ENCODE measurements at places on chromosomes 13 and 19.

DNA sequence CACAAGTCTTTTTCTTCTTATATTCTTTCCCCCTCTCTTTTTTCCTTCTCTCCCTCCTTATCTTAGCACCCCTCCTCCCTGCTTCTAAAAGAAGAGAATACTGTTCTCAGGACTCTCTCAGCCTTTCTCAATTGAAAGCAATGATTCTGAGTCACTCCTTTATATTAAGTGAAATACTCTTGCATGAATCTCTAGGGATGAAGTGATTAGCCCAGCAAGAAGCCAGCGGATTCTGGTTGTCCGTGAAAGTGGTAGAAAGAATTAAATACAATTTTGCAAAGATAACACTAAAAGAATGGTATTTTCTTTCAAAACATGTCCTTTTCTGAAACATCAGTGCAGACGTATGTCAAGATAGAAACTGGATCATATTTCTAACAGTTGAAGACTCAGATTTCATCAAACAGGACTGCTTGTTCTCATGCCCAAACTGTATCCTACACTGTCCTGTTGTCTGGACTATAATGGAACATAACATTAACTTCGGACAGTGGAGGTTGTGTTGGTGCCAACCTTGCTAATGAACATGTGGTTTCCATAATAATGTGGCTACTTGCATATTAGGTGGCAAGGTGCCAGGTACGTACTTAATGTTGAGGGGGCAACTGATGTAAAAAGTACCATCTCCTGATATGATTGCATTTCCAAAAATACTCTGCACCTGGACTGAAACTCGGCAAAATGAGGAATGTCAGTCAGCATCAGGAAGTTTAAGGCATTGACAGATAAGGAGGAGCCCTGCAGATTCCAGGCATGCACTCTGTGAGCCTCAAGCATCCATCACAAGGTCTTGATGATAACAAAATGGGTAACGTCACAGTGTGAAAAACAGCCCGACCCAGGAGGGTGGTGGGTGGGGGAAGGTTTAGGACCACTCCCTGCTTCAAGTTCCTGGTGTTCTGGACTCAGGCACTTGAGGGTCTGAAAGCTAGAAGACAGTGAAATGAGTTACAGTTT lies 357.2 kb downstream of the DLEU7 start:
- DNase-seq: no peak

- peak; percentile 68 for DNase-seq
These were observed 9.4 kb downstream of the ZNF546 start for GRCh38 chr19:40006273-40006691.

DNA sequence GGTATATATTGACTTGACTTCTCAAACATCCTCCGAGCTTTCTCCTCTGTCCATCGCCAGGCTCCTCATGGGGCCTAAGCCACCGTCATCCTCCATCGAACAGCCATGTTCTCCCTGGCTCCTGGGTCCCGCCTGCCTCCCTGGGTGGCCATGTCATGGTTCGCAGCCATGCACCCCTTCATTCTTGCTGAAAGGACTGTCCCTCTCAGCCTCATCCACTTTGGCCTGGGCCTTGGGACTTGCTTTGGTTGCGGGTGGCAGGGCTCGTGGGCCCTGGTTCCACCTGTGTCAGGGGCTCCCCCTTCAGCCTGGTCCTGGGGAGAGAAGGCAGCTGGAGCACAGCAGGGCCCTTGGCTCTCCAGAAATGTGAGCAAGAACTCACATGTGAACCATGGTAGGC lies 183.8 kb downstream of the KATNAL1 start:
- no peak for DNase-seq

DNA sequence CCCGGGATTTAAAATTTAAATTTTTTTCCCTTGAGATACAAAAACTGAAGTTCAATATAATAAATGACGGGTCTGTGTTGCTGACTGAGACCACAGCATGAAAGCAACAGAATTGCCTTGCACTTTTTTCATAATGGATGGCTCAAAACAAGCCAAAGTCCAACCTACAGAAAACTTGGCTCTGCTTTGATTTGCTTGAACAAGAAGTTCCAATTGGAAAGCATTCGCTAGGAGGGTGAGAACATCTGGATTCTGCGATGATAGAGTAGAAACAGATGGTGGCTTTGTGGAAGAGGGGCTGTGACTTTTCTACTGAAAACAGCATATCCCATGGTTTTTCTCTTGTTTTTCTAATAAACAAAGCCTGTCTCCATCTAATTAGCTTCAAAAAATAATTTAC lies 46.4 kb downstream of the THSD1 start:
- DNase-seq: no peak

- no peak for DNase-seq
These were observed 32.9 kb upstream of the KCTD15 start for GRCh38 chr19:33763633-33764371.

GRCh38 chr13:102510072-102510471 lies 86.7 kb upstream of the TPP2 start:
- no peak for DNase-seq

- peak; percentile 68 for DNase-seq
These were observed 1.2 kb downstream of the CGB7 start for GRCh38 chr19:49056101-49056901.

DNA sequence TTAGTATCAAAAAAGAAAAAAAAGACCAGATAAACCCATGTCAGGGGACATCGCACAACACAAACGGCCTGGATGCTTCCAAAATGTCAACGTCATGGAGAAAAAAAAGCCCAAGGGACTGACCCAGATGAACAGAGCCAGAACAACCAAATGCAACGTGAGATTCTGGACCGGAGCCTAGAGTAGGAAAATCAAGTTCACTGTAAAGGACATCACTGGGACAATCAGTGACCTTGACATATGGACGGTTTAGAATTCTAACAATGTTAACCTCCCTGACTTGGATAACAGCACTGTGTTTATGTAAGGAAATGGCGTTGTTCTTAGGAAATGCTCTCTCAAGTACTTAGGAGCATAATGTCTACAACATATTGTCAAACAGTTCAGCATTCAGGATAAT lies 15.1 kb upstream of the EMP3 start:
- DNase-seq: no peak

DNA sequence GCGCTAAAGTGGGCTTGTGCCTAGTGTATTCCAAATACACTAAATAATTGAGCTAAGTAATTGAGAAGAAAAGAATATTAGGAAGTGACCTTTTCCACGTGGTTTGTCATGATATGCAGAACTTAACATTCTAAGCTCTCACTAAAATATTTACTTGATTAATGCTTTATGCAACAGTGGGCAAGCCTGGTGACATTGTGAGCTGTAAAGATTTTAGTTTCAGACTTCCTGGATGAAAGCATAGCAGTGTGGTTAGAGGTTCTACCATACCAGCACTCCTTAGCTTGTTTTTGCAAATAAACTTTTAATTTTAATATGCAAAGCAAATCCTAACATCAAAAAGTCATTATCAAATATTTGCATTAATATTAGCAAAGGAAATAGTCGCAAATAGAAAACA lies 1065.1 kb upstream of the SPRY2 start:
- DNase-seq: no peak

GRCh38 chr19:29497241-29497640 lies 28.6 kb upstream of the VSTM2B start:
- DNase-seq: no peak

GRCh38 chr13:99977912-99978798 lies 3.4 kb upstream of the ZIC2 start:
- DNase-seq: no peak

DNA sequence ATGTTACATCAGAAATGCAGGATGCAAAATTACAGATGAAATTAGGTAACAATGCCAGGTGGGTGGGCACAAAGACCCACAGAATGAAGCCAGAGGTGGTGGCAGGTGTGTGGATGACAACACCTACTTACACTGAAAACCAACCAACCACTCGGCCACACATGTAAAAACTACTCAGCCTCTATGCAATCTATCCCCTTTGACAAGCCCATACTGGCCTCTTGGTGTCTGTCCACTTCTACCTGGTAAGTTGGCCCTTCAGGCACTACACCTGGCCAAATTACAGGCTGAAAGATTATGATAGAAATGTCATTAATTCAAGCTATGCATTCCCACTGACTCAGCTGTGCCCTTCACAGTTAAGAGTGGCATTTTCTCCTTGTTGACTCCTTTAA lies 50.0 kb downstream of the BRD4 start:
- DNase-seq: peak; percentile 87

- no peak for DNase-seq
These were observed 1173.1 kb downstream of the UQCRFS1 start for GRCh38 chr19:28039677-28040381.

GRCh38 chr19:51713319-51714285 lies 10.2 kb downstream of the HAS1 start:
- DNase-seq: no peak

DNA sequence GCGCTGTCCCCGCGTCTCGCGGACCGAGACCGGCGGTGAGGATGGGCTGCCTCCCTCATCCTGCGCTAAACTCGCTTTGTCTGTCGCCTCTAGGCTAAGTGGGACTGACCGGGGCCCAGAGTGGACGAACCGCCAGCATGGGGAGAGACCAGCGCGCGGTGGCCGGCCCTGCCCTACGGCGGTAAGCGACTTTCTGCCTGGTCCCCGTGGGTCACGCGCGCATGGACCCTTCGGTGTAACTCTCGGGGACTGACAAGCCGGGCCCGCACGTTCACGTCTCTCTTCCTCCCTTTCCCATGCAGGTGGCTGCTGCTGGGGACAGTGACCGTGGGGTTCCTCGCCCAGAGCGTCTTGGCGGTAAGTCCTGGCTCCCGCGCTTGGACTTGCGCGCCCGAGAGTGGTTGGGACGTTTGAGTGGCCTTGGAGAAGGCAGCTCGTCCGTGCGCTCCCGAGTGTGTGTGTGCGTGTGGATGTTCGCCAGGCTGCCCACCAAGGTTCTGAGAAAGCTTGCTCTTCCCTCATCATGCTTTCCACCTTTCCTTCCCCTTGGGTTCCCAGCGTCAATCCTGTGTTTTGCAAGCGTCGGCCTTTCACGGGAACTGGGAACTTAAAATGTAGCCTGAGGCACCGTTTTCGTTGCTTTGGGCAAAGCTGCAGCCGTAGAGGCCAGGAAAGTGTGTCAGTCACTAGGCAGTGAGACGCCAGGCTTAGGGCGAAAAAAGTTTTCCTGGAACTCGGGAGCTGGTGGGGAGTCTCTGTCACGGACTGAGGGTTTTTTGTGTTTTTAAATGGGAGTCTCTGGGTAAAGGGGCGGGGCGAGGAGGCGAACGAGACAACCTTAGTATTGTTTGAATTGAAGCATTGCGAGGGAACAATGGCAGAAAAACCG lies 927 bp downstream of the COL4A2 start:
- peak; percentile 52 for DNase-seq

- no peak for DNase-seq
These were observed 39.6 kb downstream of the CYP2B6 start for GRCh38 chr19:41030651-41031050.

- DNase-seq: no peak
These were observed 5.0 kb downstream of the CEP89 start for GRCh38 chr19:32966750-32967149.

- no peak for DNase-seq
These were observed 3.4 kb upstream of the WIZ start for GRCh38 chr19:15453091-15453578.

Data from epithelial cell of esophagus (primary cell).